Sciatic nerve (tissue), 2 donors: ENCODE measurements at places on chromosomes 16 and 17.

DNA sequence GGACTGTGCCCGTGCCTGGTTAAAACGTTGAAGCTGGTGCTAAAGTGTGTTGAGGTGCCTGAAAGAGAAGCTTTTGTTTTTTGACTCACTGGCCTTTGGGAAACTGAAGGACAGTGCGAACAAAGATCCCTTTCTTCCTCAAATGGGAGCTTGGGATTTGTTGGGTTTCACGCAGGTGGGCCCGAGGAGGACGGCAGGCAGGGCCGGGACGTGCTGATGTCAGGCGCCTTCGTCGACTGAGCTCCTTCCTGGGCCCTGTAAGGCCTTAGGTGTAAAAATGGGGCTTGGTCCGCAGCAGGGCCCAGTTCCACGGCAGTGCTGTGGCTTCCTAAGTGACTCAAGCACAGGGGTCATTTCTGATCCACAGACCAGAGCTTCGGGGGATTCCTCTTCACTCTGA is 106.9 kb downstream of the BANP start:
- no peak for DNase-seq

DNA sequence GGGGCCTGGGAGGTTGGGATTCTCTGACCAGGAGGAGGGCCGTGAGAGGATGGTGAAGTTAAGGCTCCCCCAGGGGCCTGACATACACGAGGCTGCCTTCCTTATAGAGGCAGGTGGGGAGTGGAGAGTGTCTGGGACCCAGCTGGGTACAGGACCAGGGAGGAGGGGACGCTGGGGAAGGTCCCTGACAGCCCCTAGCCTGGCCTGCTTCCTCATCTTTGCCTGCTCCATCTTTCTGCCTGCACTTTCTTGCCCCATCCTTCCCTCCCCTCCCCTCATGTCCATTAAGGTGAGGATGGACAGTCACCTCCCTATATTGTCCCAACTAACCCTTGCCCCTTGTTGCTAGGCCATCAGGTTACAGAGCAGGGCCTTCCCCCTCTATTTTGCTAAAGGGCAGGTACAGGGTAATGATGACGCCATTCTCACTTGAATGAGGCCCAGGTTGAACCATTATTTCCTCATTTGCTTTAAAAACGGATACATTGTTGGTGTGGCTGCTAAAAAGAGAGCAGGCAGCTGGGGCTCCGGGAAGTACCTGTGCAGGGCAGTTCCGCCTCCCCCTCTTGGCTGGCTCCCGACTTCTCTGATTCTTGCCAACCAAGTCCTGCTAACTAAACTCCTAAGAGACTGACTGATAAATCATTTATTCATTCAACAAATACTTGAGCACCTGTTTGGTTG is 1.3 kb downstream of the C17orf99 start:
- DNase-seq, result no peak

DNA sequence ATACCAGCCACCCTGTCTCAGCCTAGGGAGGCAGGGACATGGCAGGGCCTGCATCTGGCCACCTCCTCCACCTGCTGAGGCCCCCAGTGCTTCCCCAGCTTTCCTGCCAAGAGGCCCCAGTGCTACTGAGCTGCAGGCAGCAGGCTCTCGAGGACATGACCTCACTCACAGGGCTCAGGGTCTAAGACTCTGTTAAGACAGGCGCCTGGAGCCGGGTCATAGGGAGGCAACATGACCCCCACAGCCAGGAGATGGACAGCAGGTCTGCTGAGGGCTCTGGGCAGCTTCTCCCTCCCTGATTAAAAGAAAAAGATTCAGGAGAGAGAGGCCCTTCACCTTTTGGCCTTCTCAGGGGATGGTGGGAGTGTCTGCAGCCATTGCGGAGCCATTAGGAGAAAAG is 23.2 kb upstream of the FASN start:
- DNase-seq, result no peak

DNA sequence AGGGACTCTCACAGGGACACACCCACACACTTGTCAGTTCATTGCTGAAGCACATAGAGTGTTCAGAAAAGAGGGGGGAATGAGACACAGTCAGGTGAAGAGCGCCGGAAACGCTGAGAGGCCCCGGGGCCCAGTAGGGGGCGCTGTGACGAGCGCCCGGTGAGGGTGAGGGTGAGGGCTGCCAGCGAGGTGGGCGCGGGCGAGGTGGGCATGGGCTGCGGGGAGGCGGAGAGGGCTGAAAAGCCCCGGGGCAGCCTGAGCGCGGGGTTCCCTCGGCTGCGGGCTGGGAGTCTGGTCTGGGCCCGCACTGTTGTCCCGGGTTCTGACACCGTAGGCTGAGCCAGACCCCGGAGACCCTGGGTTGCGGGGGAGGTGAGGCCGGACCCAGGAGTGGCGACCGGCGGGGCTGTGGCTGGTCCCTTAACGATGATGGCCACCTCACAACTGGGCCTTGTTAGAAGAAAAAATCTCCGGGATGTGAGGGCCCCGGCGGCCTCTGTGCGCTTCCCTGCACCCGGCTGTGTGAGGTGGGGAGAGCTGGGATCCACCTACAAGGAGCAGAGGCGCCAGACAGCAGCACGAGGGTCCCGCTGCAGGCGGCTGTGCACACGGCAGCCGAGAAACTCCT is 91.4 kb downstream of the C16orf78 start:
- peak; percentile 54 for DNase-seq

- no peak for DNase-seq
These were observed 20.2 kb upstream of the OR3A1 start for GRCh38 chr17:3318336-3318735.

DNA sequence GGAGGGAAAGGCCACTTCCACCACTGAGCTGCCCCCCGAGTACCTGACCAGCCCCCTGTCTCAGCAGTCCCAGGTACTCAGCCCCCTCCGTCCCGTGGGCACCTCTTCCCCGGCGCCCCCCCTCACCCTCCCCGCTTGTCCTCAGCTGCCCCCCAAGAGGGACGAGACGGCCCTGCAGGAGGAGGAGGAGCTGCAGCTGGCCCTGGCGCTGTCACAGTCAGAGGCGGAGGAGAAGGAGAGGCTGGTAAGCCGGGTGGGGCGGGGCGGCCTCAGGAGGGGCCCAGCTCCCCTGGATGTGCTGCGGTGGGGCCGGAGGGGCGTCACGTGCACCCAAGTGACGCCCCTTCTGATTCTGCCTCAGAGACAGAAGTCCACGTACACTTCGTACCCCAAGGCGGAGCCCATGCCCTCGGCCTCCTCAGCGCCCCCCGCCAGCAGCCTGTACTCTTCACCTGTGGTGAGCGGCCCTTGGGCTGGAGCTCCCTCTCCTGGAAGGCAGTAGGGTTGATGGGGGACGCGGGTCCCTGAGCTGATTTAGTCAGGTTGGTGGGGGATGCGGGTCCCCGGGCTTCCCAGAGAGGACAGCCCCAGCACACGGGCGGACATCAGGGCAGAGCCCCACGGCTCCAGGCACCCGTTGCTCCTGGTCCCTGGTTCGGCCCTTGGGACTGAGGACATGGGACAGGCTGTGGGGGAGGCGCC is 9.5 kb upstream of the MRPL12 start:
- DNase-seq, result no peak

DNA sequence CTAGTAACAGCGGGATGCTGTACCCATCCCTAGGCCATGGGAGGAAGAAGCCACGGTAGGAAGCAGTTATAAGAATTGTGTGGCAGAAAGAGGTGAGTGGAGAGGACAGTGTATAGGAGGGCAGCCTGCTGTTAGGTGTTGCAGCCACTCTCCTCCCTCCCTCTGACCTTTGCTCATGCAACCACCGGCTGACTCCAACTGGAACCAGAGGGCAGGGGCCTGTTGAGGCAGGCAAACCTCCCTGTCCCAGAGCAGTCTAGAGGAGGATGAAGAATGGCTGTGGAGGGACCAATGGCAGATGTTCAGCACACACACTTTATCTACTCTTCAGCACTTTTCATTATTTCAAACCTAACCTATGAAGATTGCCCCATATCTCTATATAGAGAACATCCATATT is 2.2 kb downstream of the TXNL4B start:
- DNase-seq, result no peak

- DNase-seq, result no peak
These were observed 42.4 kb downstream of the PPL start for GRCh38 chr16:4894276-4895150.

DNA sequence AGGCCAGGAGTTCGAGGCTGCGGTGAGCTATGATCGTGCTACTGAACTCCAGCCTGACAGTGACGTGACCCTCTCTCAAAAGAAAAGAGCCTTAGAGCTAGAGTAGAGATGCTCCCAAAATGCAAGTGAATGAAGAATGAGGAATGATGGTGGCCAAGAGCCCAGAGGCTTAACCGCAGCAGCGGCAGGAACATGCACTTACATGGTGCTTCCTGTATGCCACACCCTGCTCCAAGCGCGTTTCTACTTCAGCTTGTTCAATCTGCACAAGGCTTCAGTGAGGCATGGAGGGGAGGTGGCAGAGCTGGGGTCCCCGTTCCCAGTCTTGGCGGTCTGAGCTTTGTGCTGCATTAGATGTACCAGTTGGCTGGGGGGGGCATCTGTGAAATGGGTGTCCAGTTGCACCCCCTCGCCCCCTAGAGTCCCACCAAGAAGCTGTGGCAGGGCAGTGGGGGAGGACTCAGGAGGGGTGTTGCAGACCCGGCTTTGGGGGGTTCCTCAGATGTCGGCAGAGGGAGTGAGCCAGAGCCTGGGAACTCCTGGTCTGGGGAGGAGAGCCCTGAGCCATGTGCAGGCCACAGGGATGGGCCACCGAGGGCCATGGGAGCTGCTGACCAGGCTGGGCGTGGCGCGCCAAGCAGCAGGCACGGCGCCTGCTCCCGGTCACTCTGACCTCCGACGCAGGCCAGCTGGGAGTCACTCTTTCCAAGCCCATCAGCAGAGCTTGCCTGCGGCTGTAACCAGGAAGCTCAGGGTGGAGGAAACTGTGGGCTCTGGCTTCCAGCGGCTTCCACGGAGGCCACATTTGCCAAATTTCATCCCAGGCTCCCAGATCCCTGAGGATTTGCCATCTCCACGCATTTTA is 260.1 kb downstream of the PARN start:
- no peak for DNase-seq

DNA sequence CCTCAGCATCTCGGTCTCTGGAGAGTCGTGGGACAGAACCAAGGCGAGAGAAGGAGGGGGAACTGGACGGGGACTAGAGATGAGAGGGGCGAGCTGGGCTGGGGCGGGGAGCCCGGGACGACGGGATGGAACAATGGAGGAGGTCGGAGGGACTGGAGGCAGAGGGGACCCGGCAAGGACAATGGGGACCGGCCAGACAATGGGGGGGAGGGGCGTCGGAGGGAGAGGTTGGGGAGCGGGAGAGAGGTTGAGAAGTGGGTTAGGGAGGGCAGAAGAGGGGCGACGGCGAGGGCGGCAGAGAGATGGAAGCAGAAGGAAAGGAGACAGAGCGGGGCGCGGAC is 719 bp downstream of the NGFR start:
- no peak for DNase-seq

DNA sequence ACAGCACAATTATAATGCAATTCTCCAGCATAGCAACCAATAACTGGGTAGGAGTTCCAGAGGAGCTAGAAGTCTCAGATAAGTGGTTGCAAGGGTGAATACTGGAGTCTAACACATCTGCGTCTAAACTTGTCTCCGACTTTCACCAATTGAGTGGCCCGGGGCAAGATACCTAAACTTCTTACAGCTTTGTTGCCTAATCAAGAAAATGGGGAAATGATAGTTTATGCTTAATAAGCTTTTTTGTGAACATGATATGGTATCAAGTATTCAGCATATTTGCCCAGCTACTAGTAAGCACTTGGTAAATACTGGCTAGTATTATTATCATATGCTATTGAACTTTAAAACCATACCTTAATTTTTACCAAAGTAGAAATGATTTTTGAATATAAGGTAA is 183.5 kb downstream of the KCNJ2 start:
- DNase-seq, result no peak

DNA sequence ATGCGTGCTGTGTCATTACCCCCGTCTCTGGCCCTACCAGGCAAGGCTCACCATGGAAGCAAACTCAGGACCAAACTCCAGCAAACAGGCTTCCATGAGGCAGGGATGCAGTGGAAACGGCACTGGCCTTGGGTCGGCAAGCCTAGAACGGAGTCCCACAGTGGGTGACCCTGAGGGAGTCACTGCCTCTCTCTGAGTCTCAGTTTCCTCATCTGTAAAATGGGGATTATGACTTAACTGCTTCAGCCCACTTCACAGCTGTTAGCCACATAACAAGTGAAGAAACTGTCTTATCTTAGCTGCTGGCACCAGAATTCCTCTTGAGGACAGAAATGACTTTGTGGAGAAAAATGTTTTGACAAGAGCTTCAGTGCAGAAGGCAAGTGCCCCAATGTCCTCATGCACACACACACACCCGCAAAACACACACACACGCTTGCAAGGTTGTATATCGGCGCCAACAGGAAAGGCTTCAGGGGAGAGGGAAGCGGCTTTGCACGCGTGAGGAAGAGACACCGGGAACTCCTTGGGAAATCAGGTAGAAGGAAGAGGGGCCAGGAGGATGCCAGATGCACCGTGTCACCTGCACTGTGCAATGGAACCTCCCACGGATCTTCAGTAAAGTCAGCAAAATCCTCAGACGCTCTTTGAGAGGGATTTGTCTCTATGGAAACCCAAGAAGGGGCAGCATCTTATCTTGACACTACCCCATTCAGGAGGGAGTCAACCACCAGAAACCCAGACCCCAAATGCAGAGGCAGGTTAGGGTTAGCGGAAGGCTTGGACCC is 53.7 kb downstream of the GSG1L start:
- DNase-seq, result no peak

DNA sequence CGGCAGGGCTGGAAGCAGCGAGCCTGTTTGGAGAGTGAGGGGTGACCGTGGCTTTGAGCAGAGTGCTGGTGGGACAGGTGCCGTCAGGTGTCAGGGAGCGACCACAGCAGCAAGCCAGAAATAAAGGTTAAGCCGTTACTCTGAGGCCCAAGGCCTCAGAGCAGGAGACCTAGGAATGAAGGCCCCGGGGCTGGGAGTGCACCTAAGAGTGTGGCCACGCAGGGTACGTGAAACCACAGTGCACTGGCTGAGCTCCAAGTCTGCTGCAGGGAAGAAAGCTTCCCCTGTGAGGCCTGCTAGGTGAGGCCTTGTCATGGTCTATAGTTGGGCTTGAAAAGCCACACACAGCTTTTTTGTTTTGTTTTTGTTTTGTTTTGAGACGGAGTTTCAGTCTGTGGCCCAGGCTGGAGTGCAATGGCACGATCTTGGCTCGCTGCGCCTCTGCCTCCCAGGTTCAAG is 8.7 kb downstream of the CLUAP1 start:
- DNase-seq, result peak; percentile 46

GRCh38 chr17:76537288-76537577 is 276 bp downstream of the CYGB start:
- DNase-seq, result peak; percentile 81

- no peak for DNase-seq
These were observed 113.3 kb downstream of the XYLT1 start for GRCh38 chr16:17357307-17358062.

DNA sequence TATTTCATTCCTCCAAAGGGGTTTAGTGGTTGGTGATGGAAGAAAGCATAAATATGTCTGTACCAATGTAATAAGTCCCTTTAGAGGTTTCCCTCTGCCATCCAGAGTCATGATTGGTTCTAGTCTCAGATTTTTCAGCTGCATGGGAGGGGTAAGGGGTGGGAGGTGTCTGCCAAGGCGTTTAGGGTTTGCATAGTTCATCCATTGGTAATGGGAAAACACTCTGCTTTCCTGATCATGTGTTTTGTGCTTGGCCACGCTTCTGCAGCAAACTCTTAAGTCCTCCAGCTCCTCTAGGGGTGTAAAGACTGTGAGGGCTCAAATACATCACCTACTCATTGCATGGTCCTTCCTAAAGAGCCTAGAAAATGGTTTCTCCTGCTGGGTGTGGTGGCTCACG is 29.8 kb downstream of the LIG3 start:
- DNase-seq, result no peak

GRCh38 chr16:29745121-29745852 is 503 bp downstream of the C16orf54 start:
- DNase-seq, result no peak

GRCh38 chr16:57994778-57995177 is 5.7 kb downstream of the ZNF319 start:
- DNase-seq, result no peak

- DNase-seq, result no peak
These were observed at the start of gene KIF19 for GRCh38 chr17:74325743-74326379. Gene KIF19 (plus strand): TSS chr17:74326226. CDS start chr17:74326350, 124 bp downstream.
